ENCODE measurements at places on chromosomes 7 and 10.

GRCh38 chr10:11098666-11099065 lies 81.0 kb downstream of the CELF2 start:
- no peak for DNase-seq

- DNase-seq: no peak
Measured at GRCh38 chr7:982511-983003, 424 bp upstream of the CYP2W1 start.

- no peak for DNase-seq
Measured at GRCh38 chr7:127208351-127208750, 44.4 kb downstream of the GRM8 start.

DNA sequence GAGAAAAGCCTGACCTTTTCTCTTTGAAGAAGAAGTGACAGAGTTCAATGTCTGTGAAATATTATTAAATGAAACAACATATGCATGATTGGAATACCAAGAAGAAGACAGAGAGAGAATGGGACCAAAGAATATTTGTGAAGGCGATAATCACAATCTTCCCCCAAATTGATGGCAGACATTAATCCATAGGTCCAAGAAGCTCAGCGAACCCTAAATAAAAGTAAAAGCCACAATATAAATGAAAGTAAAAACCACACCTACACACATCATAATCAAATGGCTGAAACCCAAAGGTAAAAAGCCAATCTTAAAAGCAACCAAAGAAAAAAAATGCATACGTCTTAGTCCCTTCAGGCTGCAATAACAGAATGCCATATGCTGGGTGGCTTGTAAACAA lies 84.0 kb downstream of the ODAD2 start:
- no peak for DNase-seq

DNA sequence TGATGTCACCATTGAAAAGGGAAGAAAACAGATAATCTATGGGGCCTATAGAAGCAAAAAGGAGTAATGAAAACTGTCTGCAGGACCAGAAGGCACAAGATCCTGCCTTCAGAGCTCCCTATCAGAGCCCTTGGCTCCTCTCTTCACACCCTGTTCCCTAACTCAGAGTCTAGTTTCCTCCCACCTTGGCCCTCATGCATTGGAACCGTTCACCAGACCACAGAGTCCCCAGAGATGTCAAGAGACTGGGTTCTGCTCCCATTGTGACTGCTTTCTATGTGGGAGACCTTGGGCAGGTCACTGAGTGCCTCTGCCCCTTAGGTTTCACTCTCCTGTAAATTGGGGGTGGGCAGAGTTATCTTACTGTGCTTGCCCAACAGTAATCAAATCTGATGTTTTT lies 80.1 kb upstream of the RPA3 start:
- no peak for DNase-seq

DNA sequence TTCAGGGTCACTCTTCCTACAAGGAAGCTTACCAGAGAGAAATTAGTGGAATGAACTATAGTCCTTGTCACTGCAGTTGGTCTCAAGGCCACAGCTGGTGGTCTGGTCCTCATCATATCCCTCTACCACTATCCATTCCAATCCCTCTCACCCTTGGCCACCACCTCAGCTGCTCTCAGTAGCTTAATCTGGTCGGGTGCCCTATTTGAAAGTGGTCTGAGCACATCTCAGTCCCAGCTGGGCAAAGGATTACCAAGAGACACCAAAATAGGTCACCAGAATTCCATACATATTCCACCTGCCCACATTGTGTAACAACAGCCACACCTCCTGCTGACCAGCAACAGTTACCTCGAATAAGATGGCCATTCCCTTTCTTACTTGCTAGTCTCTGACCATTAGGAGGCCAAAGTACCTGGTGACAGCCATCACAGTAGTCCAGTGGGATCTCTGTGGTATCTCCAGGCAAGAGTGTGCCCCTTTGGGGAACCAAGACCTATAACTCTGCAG lies 3.3 kb upstream of the ZC3HAV1 start:
- no peak for DNase-seq

DNA sequence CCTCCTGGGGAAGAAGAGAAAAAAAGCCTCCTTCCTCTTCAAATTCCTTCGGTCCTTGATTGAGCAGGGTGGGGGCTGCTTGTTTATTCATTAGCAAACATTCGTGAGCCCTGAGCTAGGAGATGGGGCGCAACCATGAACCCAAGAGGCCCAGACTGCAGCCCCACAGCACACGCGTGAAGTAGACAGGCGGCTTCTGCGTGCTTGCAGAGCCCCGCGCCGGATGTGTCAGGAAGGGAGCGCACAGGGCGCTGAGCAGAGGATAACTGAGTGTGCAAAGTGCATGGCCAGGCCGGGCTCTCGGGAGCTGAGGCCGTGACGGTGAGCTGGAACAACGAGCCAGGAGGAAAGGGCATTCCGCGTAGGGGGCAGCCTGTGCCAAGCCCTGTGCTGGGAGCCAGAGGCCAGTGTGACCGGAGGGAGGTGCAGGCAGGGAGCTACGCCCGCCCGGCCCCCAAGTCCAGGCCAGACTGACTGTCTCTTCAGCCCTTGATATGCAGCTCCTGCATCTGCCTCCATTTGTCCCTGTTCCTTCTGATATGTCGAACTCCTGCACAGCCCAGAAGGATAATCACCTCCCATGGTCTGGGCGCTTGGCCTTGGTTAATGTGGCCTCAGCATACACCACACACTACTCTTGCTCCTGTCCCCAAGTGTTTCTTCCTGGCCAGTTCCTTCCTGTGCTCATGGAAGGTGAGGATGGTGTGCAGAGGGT lies 4.6 kb downstream of the FOXL3 start:
- no peak for DNase-seq

- DNase-seq: no peak
Measured at GRCh38 chr7:6020371-6021286, 10.5 kb upstream of the ANKRD61 start.
